G401 (cell line): ENCODE measurements at places on chromosomes 2 and 18. TPM values are rescaled to one million over a fixed set of nuclear protein-coding genes. Genes with fewer than 3 reads are reported as not detected.
A peak's percentile ranks its signal among the peaks of the same experiment; 100 is the strongest.

EHD3 gene
- total RNA-seq: 3.5 and 4.9 TPM in 2 replicates

DNA sequence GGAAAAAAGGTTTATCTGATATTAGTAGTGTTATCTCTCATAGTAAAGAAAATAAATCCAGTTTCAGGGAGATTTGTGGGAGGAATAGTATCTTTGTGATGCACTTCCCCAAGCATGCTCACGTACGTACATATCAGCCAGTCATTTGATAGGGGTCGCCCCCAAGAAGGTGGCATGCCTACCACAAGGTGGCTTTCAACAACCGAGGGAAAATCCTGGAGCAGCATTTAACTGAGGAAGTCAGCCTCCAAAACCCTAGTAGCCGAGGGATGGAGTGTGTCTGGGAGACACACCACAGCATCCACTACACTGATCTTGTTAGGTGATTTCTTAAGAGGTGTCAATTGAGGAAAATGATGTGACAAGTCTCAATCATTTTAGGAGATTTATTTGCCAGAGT, 623.9 kb downstream of the NYAP2 start:
- peak; percentile 8 for DNase-seq

DNA sequence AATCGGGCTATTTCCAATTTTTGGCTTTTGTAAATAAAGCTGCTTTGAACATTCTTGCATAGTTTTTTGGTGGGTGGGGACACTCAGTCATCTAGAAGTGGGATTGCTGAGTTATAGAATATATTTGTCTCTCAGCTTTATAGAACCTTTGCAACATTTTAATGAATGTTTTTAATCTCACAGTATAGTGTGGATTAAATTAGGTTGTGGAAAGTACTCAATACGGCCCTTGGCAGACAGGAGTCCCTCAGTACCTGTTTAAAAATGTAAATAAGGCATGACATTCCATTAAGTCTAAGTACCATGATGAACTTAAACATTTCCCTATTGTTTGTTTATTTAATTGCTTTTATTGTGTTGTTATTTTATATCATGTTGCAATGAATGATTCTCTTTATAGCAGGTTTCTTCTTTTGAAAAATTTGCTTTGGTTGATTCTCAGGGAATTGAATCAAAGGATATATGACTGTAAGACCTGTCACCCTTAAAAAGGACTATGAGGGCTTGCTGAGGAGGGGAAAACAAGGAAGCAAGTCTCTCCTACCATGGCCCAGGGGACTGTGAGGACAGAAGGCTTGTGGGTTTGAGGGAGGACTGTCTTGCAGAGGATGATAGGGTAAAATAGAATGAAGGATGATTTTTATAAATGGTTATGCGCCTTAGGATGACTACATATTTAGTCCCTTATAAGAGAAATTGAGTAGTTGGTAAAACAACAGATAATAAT, 165.1 kb downstream of the RPIA start:
- DNase-seq: no peak

DNA sequence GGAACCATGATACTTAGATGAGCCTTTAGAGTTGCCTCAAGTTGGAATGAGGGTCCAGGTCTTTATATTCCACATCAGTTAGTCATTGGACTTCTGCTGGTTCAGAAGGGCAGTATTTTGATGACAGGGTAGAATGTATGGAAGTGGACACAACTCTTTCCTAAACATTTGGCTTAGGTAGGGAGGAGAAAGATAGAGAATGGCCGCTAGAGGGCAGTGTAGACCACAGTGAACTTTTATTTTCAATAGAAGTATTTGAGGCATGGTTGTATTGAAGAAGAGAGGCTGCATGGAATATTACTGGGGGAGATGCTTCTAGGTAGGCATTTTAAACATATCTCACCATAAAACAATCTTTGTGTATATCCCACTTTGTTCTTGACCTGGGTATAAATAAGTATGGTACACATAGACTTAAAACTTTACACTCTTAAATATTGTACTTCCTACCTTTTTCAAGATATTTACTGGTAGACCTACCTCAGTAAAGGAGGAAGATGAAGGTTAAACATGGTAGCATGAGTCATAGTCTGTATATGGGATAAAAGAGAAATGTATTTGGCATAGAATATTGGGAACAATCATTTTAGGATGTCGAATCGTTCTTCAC, 497.6 kb upstream of the FAM98A start:
- peak; percentile 74 for DNase-seq

DNA sequence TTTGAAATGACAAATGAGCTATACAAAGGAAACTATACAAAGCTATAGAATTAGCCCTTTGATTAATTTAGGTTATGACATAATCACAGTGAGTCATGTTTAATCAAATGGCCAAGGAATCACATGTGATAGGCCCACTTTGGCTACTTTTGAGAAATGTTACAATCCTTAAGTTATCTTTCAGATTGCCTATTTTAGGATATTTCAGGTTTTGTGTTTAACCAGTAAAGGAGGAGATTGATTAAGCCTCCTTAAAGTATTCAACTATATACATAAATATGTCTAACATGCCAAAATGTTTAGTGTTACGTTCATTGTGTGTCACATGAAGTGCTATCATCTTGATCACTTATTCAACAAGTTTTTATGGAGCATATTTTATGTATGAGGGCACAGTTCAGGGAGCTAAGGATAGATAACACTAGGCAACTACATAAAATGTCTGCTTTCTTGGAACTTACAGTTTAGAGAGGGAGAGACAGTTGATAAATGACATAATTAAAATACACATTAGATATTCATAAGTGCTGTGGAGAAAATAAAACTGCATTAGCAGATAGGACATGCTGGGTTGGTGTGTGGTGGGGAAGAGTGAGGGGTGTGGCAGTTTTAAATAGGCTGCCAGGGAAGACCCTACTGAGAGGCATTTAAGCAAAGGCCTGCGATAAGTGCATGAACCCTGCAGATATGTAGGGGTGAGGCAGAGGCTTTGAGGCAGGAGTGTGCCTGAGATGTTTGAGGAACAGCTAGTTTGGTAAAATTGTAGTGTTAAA, 77.2 kb downstream of the LTBP1 start:
- no peak for DNase-seq

IL36RN gene
- total RNA-seq: not detected in 2 replicates
